Stimulated activated CD4-positive, alpha-beta T cell treated with anti-CD3 and anti-CD28 coated beads, Interleukin-1b, Interleukin-23, amount 100 ng/mL, for 1 hour (primary cell): ENCODE measurements at places on chromosomes 5 and 9.

GRCh38 chr5:20572614-20573013, 584.6 kb upstream of the CDH18 start:
- DNase-seq, result no peak

- DNase-seq, result no peak
Observed at GRCh38 chr5:173331287-173331686, 3.1 kb upstream of the STC2 start.

DNA sequence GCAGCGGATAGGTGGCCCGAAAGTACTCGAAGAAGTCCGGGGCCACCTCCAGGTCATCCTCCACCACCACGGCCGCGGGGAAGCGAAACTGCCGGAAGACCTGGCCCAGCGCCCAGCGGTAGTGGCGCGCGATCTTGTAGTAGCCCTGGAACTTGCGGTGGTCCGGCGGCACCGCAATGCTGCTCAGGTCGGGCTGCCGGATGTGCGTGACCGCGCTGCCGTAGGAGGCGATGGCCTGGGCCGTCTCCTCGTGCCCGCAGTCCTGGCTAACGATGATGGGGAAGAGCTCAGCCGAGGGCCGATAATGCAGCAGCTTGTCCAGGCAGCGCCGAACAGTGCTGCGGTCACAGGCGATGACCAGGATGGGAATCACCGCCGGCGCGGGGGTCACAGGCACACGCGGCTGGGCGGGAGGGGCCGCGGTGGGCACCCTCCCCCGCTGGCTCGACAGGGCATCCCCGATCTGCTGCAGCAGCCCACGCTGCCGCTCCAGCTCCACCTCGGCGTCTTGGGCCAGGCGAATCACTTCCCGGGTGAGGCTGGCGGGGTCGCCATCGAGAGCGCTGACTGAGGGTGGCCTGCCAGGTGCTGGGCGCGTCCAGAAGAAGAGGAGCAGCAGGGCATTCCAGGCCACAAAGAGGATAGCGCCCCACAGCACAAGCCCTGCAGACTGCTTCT, 10.2 kb downstream of the MGAT1 start:
- DNase-seq, result no peak

DNA sequence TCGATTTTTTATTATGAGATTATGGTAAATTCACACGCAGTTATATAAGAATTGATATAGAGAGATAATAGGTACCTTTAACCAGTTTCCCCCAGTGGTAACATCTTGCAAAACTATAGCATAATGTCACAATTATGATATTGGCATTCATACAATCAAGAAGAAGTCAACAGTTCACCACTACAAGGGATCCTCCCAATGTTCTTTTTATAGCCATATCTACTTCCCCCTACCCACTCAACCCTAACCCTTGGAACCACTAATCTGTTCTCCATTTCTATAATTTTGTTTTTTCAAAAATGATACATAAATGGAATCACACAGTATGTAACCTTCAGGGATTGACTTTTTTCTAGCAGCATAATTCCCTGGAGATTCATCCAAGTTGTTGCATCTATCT, 9.8 kb downstream of the ACTL7B start:
- no peak for DNase-seq

- no peak for DNase-seq
Observed at GRCh38 chr5:156758011-156758791, 91.9 kb upstream of the PPP1R2B start.

DNA sequence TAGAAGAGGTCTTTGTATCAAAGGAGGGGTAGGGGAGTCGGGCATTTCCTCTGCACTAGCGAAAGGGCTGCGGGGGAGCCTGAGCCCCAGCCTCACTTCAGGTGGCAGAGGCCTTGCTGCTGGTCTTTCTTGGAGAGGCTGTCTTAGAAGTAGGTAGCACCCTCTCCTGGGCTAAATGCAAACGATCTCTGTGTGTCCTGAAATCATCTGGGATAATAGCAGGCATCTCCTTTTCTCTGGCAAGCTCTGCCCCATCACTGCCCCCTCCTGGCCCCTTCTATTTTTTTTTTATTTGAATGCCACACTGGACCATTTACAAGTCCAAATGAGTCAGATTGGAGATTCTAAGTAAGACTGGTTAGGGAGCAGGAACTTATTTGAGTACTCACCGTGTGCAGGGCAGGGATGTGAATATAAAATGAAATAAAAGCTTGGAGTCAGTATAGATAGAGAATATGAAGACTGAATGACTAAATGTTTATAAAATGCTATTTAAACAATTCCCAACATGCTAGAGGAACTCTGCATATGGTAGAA, 137.1 kb downstream of the FGF1 start:
- no peak for DNase-seq

- no peak for DNase-seq
Observed at GRCh38 chr9:96020792-96021550, 145.5 kb downstream of the ERCC6L2 start.

DNA sequence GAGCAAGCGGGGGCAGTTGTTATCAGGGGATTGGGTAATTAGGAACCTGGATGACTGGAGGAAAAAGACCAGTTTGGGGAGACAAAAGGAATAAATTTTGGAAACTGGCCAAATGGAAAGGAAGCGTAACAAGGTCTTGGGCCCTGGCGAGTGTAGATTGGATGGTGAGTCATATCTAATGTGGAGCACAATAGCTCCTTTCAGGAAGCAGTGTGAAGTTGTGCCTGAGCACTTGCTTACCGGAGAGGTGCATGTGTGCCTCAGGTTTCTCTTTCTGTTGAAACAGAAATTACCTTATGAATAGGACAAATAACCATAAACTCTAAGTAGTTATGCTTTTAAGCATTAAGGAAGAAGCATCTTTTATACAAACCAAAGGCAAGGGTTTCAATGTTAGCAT, 176.4 kb downstream of the KIF4B start:
- DNase-seq, result no peak

DNA sequence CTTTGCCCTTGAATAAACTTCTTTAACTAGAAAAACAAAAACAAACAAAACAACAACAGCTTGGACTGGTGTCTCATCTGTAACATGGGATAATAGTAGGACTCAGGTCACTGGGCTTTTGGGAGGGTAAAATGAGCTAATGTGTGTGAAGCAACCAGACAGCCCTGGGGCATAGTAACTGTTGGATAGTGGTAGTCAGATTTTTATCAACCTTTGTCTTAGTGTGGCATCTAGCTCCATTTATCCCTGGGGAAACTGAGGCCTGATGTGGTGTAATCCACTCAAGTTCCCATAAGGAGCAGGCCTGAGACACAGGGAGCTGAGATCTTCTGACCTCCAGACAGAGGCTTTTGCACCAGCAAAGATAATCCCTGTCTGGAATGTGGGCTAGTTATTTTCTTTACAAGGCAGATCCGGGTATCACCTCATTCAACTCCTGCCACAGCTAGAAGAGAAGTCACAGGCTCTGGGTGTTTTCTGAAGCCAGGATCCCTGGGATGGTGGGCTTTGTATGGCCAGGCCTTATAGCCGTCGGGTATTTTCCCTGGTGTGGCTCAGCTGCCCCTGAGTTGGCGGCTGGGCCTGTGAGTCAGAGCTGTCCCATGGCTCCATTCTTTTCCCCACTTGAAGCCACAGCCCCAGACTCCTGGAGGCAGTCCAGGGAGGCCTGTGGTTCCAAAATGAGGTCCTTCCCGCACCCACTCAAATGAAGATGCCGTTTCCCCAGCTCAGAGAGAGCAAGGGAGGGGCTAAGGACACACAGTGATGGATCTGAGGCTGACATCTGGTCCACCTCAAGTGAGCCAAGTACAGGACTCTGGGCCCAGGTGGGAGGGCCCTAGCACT, 26.1 kb upstream of the CSF1R start:
- DNase-seq, result no peak
